Fibroblast of lung (primary cell): ENCODE measurements at places on chromosomes 5 and 9.
A peak's percentile ranks its signal among the peaks of the same experiment; 100 is the strongest.

- peak; percentile 84 for DNase-seq
Measured at GRCh38 chr5:14659821-14660607, 4.5 kb upstream of the OTULIN start.

GRCh38 chr9:12544700-12545099 is 148.5 kb upstream of the TYRP1 start:
- DNase-seq, result no peak

GRCh38 chr5:179732918-179733771 is 523 bp downstream of the MAML1 start:
- DNase-seq, result peak; percentile 35

DNA sequence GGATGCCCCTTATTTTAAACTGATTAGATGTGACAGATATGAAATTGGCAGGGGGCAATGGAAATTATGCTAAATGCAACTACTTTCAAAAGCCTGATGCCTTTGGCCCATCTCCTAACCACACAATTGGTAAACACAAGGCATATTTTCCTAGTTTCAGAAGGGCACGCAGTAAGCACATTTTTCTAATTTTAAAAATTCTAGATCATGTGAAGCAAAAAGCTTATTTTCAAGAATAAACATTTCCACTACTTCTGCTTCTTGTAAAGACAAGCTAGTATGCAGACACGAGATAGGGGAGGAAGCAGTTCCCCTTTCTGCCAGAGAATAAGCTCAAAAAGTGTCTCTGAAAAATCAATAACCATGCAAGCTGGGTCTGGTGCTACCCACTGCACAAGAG is 67.7 kb downstream of the ABCA1 start:
- DNase-seq, result no peak

DNA sequence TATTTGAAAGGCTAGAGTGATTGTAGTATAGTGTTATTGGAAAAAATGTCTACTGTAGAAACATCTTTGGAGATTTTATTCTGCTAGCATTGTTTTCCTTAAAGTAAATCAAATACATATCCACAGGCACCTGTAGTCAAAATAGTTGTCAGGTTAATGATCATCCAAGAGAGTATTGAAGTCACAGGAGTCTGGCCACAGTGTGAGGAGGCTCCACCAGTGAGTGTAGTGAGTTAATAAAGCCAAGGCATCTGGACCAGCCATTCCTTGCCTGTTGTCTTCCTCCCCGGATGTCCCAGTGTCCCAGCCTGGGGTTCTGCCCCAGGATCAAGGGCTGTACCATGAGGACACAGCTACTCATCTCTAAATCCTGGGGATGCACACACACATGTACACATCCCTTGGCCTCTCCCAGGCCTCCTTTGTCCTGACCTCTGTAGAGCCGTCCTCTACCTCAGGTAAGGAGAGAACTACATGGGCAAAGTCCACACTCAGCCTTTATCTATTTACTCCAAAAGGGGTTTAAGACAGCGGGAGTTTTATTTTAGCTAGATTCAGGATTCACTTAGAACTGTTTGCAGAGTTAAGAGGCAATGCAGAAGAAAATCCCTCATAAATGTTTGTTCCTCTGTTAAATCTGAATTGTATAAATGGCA is 3.7 kb downstream of the PIK3R1 start:
- no peak for DNase-seq

DNA sequence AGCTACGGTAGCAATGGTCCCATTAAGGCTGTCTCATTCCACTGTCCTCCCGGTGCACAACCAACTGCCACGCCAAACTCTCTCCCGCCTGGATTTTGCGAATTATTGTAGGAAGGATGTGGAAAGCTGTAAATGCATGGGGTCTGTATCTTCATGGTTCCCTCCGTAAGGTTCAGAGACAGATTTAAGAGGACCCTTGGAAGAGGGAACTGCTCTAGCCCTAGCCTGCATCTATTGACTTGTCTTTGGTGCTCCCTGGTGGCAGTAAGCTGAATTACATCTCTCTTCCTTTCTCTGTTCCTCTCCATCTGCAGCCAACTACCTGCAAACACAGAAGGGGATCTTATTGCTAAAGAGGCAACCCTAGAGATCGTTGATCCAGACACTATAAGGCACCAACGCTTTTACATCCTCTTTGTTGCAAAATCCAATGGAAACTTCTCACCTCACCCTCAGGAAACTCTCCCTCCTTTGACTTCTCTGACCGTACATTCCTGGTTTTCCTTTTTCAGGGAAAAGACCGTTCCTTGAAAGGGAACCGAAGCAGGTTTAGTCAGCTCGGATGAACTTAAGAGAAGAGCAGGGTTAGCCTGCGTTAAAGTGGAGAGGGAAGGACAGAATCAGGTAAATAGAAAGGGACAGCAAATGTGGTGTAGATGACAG is 11.9 kb downstream of the CAPSL start:
- DNase-seq, result peak; percentile 20
